ENCODE measurements at places on chromosomes 12 and 14.

GRCh38 chr14:65206448-65207096 is 104.3 kb upstream of the MAX start:
- DNase-seq: peak; percentile 87

- no peak for DNase-seq
These were observed 12.2 kb downstream of the LLPH start for GRCh38 chr12:66118240-66118891.

- DNase-seq: peak; percentile 85
These were observed 129.5 kb downstream of the ETV6 start for GRCh38 chr12:11778713-11779685.

DNA sequence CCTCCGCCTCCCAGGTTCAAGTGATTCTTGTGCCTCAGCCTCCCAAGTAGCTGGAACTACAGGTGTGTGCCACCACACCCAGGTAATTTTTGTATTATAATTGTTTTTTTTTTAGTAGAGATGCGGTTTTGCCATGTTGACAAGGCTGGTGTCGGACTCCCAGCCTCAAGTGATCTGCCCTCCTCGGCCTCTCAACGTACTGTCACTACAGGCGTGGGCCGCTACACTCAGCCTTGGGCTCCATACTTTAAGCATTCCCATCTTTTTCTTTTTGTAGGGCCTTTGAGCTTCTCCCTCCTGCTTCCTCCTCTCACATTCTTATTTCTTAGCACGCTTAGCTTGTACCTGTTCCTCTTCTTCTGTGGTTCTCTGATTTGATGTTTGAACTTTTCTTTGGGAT is 62.8 kb downstream of the SERPINA3 start:
- DNase-seq: no peak

DNA sequence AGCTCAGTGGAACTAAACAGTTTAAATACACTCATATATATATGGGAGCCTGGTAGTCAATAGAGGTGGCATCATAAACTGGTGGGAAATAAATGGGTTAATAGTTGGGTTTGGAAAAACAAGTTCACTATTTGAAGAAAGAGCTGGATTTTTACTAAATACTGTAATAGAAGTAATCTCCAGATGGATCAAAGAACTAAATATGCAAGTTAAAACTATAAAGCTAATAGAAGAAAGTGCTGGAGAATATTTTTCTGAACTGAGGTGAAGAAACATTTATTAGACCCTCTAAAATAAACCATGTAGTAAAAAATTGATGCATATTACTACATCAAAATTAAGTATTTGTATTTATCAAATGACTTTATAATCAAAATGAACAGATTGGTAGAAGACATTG is 38.8 kb downstream of the ATL1 start:
- DNase-seq: no peak

- DNase-seq: no peak
These were observed 20.9 kb upstream of the KIF26A start for GRCh38 chr14:104117341-104118005.

DNA sequence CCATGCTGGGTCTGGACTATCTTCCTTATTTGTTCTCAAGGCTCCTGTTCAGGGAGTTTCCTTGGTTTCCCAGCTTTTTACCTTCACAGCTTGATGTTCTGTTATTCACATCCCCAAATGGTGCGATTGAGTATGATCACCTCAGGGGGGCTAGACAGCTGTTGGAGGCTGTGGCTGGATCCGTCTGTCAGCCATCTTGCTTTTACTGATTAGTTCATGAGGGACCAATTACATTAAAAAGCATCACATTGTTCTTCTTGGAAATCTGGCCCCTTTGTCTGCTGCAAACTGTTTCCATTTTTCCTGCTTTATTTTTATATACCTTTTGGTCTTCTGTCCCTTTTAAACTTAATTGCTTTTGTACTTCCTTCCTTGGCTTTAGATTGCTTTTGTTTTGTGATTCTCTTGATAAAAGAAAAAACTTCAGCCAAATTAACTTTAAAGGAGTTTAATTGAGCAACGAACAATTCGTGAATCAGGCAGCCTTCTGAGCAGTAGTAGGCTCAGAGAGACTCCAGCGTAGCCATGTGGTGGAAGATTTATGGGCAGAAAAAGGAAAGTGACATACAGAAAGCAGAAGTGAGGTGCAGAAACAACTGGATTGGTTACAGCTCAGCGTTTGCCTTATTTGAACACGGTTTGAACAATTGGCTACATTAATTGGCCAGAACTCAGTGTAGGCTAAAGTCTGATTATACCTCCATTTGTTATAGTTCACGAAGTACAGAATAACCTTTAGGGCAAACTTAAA is 208.7 kb downstream of the AEBP2 start:
- peak; percentile 25 for DNase-seq

DNA sequence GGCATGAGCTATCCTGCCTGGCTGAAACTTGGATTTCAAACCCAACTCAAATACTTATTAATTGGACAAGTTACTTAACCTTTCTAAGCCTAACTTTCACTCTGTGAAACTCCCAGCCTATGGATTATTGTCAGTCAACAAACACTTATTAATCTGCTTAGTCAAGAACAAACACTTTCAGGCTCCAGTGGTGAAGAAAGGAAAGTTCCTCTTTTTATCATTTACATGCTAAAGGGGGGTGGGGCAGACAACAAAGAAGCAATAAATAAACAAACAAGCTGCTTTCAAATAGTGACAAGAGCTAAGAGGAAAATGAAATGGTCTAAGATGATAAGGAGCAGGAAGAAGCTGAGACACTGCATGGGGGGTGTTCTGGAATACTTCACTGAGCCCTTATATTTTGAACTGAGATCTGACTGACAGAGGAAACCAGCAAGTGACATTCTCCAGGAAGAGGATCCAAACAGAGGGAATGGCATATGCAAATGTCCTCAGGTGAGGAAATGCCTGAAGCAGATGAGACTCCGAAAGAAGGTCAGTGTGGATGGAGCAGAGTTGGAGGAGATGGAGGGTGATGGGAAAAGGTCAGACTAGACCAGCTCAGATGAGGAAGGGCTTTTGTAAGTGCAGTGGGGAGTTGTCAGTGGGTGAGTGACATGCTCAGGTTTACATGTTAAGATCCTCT is 259.6 kb downstream of the ITPR2 start:
- DNase-seq: no peak

DNA sequence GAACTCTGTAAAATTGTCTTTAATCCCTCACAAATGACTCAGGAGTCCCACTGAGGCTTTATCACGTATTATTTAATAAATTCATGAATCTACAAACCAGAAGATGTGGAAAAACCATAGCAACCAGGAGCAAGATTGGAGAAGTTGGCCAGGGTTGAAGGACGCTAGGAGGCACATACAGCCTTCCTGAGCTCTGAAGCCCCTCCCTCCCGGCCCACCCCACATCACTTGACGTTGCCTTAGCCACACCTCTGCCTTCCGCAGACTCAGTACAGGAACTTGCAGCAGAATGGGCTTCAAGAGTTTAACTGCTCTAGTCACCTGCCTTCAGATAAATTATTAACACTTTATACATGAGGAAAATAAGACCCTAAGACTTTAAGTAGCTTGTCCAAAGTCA is 33.9 kb downstream of the SLC35F4 start:
- peak; percentile 30 for DNase-seq

GRCh38 chr14:49882826-49883694 is 9.8 kb upstream of the ARF6 start:
- DNase-seq: peak; percentile 36

- peak; percentile 84 for DNase-seq
These were observed 160.9 kb upstream of the EEA1 start for GRCh38 chr12:93089805-93090569.

DNA sequence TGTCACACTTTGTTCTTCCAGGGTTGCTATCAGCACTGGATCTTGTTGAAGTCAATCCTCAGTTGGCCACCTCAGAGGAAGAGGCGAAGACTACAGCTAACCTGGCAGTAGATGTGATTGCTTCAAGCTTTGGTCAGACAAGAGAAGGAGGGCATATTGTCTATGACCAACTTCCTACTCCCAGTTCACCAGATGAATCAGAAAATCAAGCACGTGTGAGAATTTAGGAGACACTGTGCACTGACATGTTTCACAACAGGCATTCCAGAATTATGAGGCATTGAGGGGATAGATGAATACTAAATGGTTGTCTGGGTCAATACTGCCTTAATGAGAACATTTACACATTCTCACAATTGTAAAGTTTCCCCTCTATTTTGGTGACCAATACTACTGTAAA is 23.7 kb downstream of the VTI1B start:
- DNase-seq: peak; percentile 77

- DNase-seq: no peak
These were observed 473.3 kb upstream of the DCN start for GRCh38 chr12:91655966-91656365.

DNA sequence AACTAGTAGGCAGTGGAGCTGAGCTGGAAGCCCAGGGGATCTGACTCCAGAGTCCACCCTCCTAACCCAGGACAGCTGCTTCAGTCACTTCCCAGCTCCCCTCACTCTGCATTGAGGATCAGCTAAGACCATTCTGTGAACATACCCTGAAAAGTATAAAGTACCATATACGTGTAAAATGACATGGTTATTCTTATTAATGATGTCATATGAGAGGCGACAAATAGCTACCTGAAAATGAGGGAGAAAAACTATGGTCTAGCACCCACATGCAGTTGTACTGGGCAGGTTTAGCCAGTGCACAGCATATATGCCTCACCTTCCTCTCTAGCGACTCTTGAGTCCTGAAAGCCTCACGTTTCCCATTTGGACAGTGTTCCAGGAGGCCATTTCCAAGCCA is 461.9 kb downstream of the RAD51B start:
- DNase-seq: no peak

- DNase-seq: peak; percentile 36
These were observed 857 bp downstream of the ETNK1 start for GRCh38 chr12:22625762-22626294.

DNA sequence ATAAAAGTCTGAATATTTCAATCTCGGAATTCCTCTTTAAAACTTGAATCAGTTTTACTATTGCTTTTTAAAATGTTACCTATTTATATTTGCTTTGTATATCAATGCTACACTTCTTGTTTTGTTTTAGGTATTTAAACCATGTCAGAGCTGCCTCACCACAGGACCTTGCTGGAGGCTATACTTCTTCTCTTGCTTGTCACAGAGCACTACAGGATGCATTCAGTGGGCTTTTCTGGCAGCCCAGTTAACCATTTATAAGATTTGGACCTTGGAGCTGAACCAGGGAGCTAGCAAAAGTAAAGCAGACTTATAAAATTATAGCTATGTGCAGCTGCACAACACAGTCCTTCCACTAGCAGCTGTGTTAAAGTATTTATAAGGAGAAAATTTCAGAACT is 12.8 kb downstream of the TRMT5 start:
- DNase-seq: no peak

GRCh38 chr14:63895510-63895909 is 42.7 kb downstream of the SYNE2 start:
- no peak for DNase-seq
